Stimulated activated CD8-positive, alpha-beta memory T cell treated with anti-CD3 and anti-CD28 coated beads, Interleukin-7, amount 100 ng/mL, for 4 hours (primary cell): ENCODE measurements at places on chromosomes 7 and 10.

DNA sequence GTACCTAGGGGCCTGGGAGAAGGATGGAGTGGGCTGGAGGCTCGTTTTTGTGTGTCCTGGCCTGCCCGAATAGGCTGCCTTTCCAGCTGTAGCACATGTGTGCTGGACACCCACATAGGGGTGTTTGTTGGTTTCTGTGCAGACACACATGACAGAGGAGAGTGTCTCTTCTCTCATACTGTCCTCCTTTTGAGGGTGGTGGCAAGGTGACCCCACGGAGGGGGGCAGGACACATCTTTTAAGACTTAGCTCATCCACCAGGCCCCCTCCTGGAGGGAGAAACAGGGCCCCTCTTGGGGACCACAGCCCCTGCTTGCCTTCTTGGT lies 72.2 kb upstream of the PPIF start:
- DNase-seq = no peak

GRCh38 chr7:81155654-81156373 lies 237.0 kb upstream of the SEMA3C start:
- DNase-seq = no peak

DNA sequence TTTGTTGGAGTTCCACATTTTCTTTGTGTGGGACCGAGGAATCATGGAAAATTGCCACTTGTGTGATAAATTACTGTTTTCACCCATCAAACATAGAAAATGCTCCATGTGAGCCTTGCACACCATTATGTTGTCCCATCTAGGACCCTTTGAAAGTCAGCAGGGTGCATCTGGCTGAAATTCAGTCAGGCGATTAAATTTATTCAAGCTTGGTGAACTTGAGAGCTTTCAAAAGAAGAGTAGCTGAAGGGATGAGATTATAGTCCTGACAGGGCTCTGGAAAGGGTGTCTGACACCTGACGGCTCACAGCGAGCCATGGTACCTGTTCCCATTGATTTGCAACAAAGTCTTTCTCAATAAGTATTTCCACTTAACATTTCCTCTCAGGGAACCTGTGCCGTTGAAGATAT lies 399.7 kb upstream of the ETV1 start:
- DNase-seq = no peak

DNA sequence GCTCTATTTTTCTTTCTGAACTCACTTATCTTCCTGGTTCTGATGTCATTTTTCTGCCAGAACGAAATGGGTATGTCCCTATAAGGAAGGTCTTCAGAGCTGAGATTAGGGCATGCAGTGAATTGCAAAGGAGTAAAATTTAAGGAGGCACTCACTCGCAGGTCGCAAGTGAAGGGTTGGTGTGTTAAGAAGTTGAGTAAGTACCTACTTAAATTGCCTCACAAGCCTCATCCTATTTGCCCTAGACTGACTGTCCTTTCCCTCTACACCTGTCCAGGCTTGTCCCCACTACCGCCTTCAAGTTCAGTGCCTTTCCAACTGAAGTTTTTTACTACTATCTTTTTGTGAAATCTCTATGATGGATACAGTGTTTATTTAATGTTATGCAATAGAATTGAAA lies 191.5 kb downstream of the AHR start:
- DNase-seq = no peak

DNA sequence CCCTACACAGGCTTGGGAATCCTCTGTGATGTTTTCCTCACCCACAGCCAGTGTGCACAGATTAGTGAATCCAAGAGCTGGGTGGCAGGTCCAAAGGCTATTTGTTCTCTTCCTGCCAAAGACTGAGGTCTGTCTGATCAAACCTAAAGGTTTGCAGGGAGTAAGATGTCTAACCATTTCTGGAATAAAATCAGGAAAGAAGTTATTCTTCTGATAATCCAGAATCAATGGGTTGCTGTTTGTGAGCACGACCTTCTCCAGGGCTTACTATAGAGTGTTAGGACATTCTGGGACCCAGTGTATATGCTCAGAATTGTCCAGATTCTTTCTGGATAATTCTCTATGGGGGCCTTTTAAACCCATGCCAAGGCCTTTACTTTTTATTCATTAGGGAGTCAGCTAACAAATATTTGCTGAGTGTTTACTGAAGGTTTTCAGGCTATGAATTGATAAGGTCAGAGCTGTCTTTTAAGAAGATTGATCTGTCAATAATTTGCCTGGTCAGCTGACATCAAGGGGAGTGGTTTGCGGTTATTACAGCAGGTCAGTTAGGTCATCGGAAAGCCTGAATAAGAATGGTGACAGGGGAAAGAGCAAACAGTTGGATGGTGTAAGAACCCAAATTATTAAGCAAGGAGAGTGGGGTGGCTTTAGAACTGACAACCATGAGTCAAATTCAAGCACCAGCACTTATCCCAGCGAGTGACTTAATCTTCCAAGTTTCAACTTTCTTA lies 7.5 kb upstream of the TECTB start:
- DNase-seq = no peak

DNA sequence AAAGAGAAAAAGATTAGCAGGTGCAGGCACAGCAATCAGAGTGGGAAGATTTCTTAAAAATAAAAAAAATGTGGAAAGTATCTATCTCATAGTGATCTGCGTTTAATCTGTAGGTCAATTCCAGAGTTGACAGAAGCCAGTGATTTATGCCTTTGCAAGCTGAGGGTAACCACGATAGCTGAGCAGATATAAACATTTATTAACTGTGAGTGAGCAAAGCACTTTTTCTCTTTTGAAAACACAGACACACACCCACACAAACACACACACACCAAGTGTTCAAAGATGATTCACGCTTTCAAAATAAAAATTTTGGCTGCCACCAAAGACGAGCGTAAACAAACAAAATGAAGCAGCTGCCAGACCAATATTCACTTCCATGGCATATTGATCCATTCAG lies 243.2 kb upstream of the SLC26A5 start:
- DNase-seq = no peak

DNA sequence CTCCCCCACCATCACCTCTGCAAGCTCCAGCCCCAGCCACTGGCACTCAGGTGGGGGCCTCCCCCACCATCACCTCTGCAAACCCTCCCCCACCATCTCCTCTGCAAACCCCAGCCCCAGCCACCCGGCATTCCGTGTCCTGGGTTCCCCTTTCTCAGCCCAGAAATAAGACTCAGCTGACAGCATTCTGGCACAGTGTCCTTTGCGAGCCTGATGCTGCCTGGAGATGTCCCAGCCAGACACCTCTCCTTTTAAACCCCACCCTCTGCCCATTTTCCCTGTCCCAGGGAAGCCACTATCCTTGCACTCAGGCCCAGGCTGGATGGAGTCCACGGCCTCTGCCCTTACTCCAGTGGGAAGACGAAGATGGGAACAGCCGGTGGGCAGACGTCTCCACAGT lies 49.8 kb downstream of the ELFN1 start:
- DNase-seq = no peak

GRCh38 chr10:15814565-15814964 lies 45.7 kb downstream of the MINDY3 start:
- DNase-seq = no peak

GRCh38 chr7:151455690-151456089 lies 15.7 kb upstream of the CRYGN start:
- DNase-seq = no peak

DNA sequence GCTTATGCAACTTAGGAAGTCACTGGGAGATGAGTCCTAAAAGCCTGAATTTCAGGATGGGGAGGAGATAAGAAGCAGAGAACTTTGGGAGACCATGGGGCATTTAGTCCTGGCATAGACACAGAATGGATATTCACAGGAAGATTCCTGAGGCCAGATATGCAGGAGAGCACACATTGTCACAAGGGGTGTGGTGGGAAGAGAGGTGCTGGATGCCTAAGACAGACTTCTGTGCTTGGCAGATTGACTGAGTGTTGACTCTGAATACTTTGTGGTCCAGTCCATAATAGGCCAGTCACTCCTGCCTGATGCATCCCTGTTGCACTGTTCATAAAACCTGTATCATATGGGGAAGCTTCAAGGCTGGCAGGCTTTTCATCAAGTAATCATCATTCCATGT lies 18.5 kb downstream of the SRI start:
- DNase-seq = no peak

- no peak for DNase-seq
Measured at GRCh38 chr7:794207-794606, 38.1 kb upstream of the SUN1 start.

DNA sequence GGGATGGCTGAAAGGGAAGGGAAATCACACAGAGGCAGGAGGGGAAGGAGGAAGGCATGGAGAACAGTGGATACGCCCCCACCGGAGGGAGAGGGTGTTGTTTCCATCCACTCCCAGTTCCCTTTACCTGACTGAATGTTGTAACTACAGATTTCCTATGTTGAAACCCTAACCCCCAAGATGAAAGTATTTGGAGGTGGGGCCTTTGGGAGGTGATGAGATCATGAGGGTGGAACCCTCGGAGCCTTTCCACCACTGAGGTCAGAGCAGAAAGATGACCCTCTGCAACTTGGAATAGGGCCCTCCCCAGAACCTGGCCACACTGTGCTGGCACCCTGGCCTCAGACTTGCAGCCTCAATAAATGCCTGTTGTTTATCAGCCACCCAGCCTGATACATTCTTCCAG lies 48.6 kb upstream of the CNPY1 start:
- DNase-seq = no peak

- DNase-seq = no peak
Measured at GRCh38 chr7:94393246-94394108, 1.2 kb upstream of the COL1A2 start.

DNA sequence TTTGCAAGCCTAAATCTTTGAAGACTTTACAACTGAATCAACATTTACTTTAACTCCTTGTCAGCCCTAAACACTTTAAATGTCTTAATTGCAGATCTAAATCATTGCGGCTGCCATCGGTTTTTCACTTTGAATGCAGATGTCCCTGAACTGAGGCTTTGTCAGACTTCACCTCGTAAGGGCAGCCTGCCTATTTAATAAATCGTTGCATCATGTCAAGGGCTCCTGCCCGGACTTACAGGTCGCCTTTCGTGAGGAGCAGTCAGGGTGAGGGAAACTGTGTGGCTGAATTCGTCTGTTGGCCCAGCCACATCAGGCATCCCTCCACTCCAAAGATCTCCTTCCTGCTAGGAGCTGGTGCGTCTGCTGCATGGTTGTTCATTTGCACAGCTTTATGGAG lies 368.2 kb upstream of the NPVF start:
- no peak for DNase-seq

DNA sequence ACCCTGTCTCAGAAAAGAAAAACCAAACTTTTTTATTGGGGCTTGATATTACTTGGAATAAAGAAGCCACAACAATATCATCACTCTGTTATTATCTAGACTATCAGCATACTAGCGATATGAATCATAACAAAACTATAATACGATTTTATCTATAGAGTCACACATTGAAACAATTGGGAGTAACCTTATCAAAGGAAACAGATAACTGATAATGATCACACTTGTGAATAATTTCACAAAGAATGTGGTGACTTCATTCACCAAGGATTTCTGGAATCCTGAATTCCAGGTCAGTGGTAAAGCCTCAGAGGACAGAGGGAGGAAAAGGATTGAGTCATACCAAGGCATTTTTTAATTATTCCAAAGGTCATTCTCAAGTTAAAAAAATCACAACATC lies 32.1 kb upstream of the NMT2 start:
- DNase-seq = no peak

- no peak for DNase-seq
Measured at GRCh38 chr10:17443707-17444387, 10.5 kb downstream of the ST8SIA6 start.
